M059J (cell line): ENCODE measurements at places on chromosomes 1 and 21.

- no peak for DNase-seq
These were observed 3.1 kb downstream of the NUCKS1 start for GRCh38 chr1:205746757-205747412.

DNA sequence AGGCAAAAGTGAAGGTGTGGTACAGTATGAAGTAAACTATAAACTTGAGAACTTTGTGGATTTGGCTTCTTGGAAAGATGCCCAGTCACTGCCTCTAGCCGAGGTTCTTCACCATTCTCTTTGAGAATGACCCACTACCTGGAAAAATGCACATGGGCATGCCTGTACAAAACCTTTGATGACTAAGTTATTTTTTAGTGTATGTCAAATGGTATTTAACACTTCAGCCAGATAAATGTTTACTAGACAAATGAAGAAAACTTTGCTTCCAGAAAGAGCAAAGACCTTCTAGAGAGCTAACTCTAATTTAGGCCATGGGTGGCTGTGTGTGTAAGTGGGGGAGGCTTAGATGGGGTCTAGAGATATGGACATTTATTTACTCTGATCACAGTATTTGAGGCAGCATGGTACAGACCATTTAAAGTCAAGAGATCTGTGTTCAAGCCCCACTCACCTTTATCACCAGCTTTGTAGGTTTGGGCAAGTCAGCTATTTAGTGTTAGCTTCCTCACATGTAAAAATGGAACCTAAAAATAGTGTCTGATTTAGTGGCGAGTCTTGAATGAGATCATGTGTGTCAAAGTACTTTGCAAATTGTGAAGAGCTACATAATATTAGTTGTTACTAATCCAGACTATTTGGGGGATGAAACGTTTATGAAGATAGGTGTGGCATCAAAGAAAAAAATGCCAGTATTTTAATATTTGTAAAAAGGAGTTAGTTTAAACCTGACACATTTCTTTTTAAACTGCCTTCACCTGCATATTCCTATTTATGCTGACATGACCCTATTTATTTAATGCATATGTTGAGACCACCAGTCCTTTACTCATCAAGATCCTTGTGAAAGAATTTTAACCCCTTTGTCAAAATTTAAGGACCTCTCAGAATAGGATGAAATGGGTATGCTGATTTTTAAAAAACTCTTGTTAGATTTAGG, 20.2 kb downstream of the NFYC start:
- peak; percentile 92 for DNase-seq

GRCh38 chr1:177091040-177091439, 73.5 kb downstream of the ASTN1 start:
- DNase-seq, result peak; percentile 70

- DNase-seq, result no peak
These were observed 185.6 kb downstream of the DAB1 start for GRCh38 chr1:57238233-57238781.

DNA sequence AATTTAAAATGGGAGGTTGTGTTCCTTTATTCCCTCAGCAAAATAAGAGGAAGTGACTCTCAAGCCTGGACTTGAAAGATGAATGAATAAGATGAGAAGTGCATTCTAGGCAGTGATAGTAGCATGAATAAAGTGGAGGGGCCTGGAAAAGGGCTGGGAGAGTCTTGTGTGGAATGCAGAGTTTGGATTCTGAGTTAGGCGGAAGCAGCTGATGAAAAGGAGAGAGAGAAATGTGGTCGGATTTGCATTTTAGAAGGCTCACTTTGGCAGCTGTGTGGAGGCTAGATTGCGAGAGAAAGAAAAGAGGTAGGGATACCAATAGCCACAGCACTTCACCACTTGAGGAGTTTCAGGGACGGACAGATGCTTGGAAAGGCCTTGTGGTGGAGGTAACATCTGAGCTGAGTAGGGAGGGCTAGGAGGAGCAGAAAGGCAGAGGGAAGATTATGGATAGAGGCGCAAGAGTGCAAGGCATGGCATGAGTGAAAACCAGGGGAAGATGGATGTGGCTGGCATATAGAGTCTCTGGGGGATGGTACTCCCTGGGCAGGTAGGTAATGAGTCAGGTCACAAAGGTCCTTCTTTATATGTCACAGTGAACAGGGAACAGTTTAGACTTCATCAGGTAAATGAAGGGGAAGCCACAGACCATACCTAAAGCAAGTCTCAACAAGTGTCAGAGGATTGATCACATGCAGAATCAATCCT, 59.6 kb downstream of the ST3GAL3 start:
- DNase-seq, result no peak

GRCh38 chr1:235735621-235736020, 86.0 kb upstream of the GNG4 start:
- no peak for DNase-seq

DNA sequence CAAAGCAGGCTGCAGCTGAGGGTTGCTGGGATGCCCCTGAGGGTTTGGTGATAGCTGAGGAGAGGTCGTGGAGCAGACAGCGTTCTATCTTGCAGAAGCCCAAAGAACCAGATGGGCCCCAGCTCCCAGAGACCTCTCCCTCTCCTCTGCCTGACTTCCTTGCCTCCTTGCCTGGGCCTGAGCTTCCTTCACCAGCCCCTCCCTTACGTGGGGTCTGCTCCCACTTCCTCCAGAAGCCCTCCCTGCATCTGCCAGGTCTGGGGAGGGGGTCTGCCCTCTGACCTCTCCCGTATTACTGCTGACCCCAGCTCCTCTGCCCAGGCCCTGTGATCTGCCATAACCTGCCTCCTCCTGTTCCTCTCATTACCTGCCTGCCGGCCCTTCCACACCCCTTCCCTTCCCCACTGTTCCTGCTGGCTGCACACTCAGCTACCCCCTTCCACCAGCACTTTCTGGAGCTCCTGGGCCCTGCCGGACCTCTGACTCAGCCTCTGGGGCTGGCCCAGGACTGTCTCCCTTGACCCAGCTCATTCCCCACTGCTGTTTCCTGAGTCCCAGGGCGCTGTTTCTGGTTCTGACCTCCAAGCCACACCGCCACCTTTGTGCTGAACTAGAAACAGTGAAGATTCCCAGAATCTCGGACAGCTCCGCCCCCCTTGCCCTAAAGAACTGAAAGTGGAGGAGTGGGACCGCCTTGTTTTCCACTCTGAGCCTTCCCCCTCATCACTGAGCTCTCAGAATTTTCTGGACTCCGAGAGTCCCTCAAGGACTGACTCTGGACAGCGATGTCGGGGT, 237.7 kb upstream of the C1orf174 start:
- no peak for DNase-seq

DNA sequence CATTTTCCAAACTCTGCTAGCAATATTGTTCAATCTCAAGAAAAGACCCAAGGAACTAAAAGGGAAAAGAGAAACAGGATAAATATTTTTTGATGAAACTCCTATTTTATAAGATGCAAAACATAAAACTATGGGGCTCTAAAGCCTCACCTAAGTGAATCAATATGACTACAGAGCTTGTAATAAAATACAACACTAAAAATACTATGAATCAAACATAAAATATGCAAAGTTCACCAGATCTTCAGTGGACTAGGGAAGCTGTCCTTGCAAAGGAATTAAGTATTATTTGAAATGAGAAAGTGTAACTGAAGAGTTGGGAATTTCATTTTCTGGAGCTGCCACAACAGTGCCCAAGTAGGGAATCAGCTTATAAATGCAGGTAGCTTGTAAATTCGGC, 124.5 kb downstream of the CRB1 start:
- peak; percentile 13 for DNase-seq

- peak; percentile 81 for DNase-seq
These were observed 9.2 kb upstream of the SFPQ start for GRCh38 chr1:35202048-35202719.

- DNase-seq, result no peak
These were observed 3.6 kb upstream of the SERBP1 start for GRCh38 chr1:67433837-67434236.

GRCh38 chr1:226443439-226443838, 35.5 kb upstream of the PARP1 start:
- peak; percentile 91 for DNase-seq

GRCh38 chr1:247102381-247102780, 1.8 kb downstream of the ZNF669 start:
- DNase-seq, result peak; percentile 20

GRCh38 chr1:15714406-15715136, 21.5 kb upstream of the SLC25A34 start:
- DNase-seq, result no peak

- DNase-seq, result no peak
These were observed 13.8 kb downstream of the UBASH3A start for GRCh38 chr21:42417533-42417932.

- DNase-seq, result no peak
These were observed 5.8 kb downstream of the ATP5PB start for GRCh38 chr1:111454859-111455641.

DNA sequence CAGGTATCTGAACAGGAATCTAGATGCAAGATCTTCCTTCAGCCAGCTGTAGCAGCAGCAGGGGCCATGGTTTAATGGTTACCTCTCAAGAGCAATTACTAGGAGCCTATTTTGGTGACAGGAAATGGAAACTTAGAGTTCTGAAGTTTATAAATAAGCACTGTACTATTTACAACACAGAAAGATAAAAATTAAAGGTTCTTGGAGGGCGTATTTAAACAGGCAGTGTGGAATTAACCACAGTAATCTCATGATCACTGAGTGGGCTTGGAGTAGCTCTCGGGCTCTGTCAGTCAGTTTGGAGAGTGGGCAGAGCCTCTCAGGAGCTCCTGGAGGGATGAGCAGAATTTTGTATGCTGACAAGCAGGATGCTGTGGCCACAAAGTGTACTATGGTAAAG, 10.2 kb upstream of the FCRL5 start:
- DNase-seq, result no peak

DNA sequence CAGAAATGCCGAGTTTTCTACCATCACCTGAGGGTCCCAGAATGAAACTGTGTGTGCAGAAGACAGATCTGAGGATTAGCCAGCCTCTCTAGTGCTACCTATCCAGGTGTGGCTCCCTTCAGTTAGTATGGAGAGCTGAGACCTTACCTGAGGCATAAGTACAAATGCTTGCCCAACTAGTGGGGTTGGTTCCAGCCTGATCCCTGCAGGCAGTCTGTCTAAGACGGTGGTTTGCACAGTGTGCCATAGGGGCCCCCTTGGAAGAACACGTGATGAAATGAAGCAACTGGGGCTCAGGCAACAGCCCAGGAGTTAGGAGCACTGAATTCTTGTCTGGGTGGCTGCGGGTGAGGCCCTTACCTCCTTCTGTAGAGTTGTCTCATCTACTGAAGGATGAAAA, 15.6 kb downstream of the S100A7A start:
- DNase-seq, result no peak

DNA sequence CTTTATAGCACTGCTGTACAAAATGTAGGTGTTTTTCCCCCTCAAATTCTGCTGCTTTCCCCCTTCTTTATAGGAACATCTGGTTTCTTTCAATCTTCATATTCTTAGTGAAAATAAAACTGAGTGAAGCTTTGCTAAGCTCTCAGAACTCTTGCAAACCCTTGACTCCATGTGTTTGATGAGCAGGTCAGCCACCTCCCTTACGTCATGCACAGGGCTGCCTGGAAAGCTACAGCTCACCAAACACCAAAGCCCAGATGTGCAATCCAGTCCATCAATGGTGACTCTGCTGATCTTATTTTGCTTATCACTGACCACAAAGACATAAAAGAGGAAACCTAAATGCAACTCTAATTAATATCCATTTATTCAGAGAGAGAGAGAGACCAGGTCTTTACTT, 5.5 kb downstream of the CACNA1E start:
- no peak for DNase-seq

DNA sequence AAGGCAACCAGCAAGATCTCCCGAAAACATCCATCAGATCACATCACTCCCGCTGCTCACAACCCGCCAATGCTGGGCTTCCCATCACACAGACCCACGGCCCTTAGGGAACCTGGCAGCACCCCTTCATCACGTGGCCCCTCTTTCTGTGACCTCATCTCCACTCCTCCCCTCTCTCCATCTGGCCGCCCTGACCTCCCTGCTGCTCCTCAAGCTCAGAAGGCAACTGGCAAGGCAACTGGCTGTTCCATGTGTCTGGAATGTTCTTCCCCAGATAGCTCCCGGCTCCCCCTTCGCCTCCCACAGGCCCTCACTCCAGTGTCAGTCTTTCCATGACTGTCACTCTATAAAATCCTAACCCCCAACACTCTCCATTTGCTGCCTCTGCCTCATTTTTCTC, 113.0 kb upstream of the ERG start:
- DNase-seq, result no peak

DNA sequence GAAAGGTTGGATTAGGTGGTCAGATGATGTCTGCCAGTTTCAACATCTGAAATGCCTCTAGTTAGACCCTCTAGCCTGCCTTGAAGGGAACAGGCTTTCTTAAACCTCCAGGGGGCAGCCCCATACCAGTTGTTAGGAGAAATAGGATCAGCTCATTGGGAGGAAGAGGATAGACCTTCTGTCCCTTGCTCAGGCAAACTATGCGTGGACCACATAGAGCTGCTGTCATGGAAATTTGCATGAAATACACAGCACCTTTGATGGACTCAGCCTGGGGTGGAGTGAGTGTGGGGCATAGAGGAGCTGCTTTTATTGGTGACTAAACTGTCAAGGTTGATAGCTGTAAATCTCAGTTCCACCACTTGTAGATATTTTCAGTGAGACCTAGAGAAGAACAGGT, 38.4 kb upstream of the SPAG17 start:
- DNase-seq, result peak; percentile 19

DNA sequence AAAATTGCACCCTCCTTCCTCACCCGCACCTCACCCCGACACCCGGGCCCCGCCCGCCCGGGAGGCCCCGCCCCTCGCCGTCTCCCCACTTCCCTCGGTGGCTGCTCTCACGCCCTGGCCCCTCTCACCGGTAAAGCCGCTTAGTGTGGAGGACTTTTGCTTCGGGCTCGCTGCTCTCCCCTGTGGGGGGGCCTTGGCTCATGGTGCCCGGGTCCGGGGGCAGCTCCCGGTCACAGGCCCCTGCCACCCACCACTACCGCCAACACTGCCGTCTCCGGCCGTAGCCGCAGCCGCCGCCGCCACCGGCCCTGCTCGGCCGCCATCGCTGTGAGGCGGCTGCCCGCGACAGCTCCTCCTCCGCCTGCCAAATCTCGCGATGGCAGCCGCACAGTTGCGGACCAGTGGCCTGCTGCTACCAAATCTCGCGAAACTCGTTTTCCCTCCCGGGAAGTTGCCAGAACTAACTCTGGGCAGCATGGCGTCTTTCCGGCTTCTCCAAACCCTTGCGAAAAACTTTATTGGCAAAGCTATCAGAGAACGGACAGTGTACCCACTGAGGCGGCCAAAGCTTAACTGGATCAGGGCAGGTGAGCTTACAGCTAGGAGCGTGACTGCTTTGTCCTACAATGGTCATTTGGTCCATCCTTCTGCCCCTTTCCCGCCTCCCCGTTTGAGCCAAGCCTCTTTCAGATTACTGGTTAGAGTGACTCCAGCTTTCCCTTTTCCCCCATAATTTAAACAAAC, at the start of gene SMG5:
Gene SMG5, minus strand, starts transcription at position 347 of the 744 bp plus-strand sequence. Its CDS starts 145 bp downstream, at position 202.
- peak; percentile 99 for DNase-seq

DNA sequence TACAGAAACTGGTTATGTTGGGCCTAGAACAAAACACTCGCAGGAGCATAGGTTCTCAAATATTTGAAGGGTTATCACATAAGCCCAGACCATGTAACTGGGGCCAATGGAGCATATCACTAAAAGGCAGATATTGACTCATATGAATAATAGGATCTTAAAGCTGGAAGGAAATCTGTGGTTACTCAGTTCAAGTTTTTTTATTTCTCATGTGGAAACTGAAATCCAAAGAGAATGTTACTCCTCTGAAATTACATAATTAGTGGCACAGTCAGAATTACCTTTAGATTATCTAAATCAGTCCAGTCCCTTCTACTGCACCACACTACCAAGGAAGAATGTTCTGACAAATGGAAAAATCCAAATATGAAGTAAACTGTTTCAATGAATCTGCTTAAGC, 12.0 kb downstream of the SLAMF8 start:
- no peak for DNase-seq
